ENCODE measurements at places on chromosomes 5 and 9. TPM values are rescaled to one million over a fixed set of nuclear protein-coding genes. Genes with fewer than 3 reads are reported as not detected.
A peak's percentile ranks its signal among the peaks of the same experiment; 100 is the strongest.

BDP1 gene
- 10.7 TPM for total RNA-seq

LCN9 gene
- 0.44 TPM for total RNA-seq

GRCh38 chr5:143495821-143496275, 92.4 kb upstream of the NR3C1 start:
- DNase-seq: no peak

GRCh38 chr9:130682421-130683121, 11.0 kb upstream of the EXOSC2 start:
- DNase-seq: peak; percentile 90

- DNase-seq: no peak
Measured at GRCh38 chr5:15791274-15791673, 291.3 kb downstream of the FBXL7 start.
